ENCODE measurements at places on chromosomes 7 and 10. TPM values are rescaled to one million over a fixed set of nuclear protein-coding genes. Genes with fewer than 3 reads are reported as not detected.

Gene PTPRZ1
- not detected for total RNA-seq

Gene SUN3
- 0.59 TPM for total RNA-seq

Gene GIMAP8
- 17.8 TPM for total RNA-seq

- no peak overlapping the region for H3K4me3 ChIP-seq
- DNase-seq: no peak
- H3K27ac ChIP-seq: no peak overlapping the region
Measured at GRCh38 chr7:6480323-6480660, 32.5 kb upstream of the DAGLB start.

DNA sequence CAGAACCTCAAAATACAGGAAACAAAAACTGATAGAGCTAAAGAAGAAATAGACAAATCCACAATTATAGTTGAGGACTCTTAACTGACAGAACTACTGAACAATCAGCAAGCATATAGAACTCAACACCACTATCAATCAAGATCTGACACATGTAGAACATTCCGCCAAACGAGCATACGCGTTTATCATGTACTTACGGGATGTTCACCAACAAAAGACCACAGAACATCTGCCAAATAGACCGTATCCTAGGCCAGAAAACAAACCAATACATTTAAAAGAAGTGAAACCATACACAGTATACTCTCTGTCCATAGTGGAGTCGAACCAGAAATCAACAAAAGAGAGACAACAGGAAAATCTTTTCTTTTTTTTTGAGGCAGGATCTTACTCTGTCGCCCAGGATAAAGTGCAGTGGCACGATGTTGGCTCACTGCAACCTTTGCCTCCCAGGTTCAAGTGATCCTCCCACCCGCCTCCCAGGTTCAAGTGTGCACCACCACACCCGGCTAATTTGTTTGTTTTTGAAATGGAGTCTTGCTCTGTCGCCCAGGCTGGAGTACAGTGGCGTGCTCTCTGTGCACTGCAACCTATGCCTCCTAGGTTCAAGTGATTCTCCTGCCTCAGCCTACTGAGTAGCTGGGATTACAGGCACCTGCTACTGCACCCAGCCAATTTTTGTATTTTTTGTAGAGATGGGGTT lies 5.1 kb downstream of the GNA12 start:
- DNase-seq: no peak
- no peak overlapping the region for H3K27ac ChIP-seq
- H3K36me3 ChIP-seq: peaks cover 6% of the 10 kb centered on the region
- no peaks in the 10 kb centered on the region for H3K27me3 ChIP-seq

- H3K36me3 ChIP-seq: no peaks in the 10 kb centered on the region
- peaks cover 6% of the 10 kb centered on the region for H3K4me1 ChIP-seq
- H3K27me3 ChIP-seq: no peaks in the 10 kb centered on the region
- H3K27ac ChIP-seq: no peak overlapping the region
- DNase-seq: no peak
Measured at GRCh38 chr10:5570007-5570655, 45.4 kb downstream of the CALML3 start.

GRCh38 chr7:155677688-155678087 lies 33.2 kb downstream of the RBM33 start:
- H3K27ac ChIP-seq: no peak overlapping the region
- no peaks in the 10 kb centered on the region for H3K27me3 ChIP-seq
- no peaks in the 10 kb centered on the region for H3K36me3 ChIP-seq

GRCh38 chr7:2143981-2144595 lies 88.7 kb downstream of the MAD1L1 start:
- H3K4me3 ChIP-seq: no peak overlapping the region
- no peaks in the 10 kb centered on the region for H3K4me1 ChIP-seq
- no peak overlapping the region for H3K27ac ChIP-seq
- no peak for DNase-seq

- H3K27me3 ChIP-seq: no peaks in the 10 kb centered on the region
- no peaks in the 10 kb centered on the region for H3K4me1 ChIP-seq
- DNase-seq: no peak
- no peaks in the 10 kb centered on the region for H3K36me3 ChIP-seq
Measured at GRCh38 chr10:55160655-55161283, 359.7 kb upstream of the PCDH15 start.

GRCh38 chr10:50510517-50511473 lies 113.0 kb downstream of the SGMS1 start:
- no peaks in the 10 kb centered on the region for H3K36me3 ChIP-seq
- no peaks in the 10 kb centered on the region for H3K27me3 ChIP-seq
- H3K4me3 ChIP-seq: no peak overlapping the region
- no peak for DNase-seq
- no peak overlapping the region for H3K27ac ChIP-seq

GRCh38 chr7:156177422-156178055 lies 365.3 kb upstream of the SHH start:
- DNase-seq: no peak
- H3K4me1 ChIP-seq: no peaks in the 10 kb centered on the region
- H3K36me3 ChIP-seq: no peaks in the 10 kb centered on the region
- no peak overlapping the region for H3K4me3 ChIP-seq
- H3K27ac ChIP-seq: no peak overlapping the region
- no peaks in the 10 kb centered on the region for H3K27me3 ChIP-seq

All from T-cell (primary cell).